Activated CD8-positive, alpha-beta memory T cell treated with anti-CD3 and anti-CD28 coated beads for 4 hours (primary cell): ENCODE measurements at places on chromosomes 11 and 22.
A peak's percentile ranks its signal among the peaks of the same experiment; 100 is the strongest.

GRCh38 chr22:46546466-46547178 is 9.2 kb upstream of the CELSR1 start:
- no peak for DNase-seq

DNA sequence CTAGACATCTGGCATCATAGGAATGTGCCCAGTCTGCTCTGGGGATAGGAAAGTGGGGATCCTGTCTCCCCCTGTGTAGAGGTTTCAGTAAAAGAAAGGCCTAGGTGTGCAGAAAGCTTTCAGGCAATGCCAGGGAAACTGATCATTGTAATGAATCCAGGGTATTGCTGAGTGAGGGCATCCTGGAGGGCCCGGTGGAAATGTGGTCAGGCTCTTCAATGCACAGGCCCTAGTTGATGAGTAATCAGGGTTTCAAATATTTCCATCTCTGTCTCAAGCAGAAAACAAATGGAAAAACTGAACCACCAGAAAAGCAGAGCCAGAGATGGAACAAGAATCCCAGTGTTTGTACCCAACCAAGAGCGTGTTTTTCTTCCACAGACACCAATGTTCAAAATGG is 2.0 kb downstream of the CD3E start:
- no peak for DNase-seq

DNA sequence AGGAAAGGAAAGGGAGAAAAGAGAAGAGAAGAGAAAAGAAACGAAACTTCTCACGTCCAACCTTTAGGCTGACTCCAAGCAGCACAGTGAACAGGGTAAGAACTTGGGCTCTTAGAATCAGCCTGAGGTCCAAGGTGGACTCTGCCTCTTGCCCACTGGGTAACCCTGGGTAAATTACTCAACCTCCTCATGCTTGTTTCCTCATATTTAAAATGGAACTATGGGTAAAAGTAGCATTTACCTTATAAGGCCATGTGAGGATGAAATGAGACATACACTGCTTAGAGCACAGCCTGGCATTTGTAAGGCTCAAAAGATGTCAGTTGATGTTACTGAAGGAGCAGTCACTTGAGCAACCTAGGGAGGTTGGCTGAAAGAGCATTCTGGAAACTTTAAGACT is 107.9 kb downstream of the C11orf58 start:
- no peak for DNase-seq

- no peak for DNase-seq
Observed at GRCh38 chr11:121391914-121392313, 60.2 kb upstream of the SORL1 start.

DNA sequence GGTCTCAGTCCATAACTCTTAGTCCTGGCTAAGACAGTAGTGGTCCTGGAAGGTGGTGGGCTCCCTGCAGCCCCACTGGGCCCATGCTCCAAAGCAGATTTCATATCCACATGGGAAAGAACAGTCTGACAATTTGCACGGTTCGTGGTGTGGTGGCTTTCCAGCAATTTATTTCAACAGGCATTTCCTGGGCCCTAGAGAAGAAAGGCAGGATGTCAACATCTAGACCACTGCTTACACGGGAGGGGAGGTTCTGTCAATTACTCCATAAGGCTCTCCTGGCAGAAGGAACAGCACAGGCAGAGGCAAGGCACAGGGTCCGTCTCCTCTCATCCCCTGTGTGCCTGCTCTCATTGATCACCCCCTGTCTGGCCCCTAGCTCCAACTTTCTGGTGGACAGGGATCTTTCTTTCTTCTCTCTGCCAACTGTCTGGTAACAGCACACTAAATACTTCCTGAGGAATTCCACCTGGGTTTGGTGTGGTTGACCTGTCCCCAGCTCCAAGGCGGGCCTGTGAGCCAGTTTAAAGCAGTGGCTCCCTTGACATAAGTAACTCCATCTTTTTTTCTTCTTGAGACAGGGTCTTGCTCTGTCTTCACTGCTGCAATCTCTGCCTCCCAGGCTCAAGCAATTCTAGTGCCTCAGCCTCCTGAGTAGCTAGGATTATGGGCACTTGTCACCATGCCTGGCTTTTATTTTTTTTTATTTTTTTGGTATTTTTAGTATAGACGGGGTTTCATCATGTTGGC is 5.1 kb upstream of the A4GALT start:
- DNase-seq: no peak

- DNase-seq: no peak
Observed at GRCh38 chr22:44023404-44024287, 456 bp upstream of the PARVB start.

DNA sequence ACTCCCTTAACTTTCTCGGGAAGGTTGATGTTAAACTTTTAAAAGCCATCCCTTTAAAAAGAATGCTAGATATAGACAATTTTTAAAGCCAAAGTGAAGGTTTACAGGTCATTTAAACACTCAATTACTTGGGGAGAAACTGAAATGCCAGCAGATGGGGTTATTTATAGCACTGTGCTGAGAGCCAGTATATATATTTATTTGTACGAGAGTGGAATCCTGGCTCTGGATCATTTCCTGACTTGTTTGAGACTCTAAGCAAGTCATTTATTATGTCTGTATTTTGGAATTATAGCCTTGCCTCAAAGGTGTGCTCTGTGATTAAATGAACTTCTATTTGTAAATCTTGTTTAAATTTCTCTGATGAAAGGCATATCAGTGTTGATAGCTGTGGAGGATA is 6.8 kb upstream of the ZBED5 start:
- no peak for DNase-seq

GRCh38 chr22:35812600-35812999 is 94.9 kb downstream of the APOL5 start:
- no peak for DNase-seq

DNA sequence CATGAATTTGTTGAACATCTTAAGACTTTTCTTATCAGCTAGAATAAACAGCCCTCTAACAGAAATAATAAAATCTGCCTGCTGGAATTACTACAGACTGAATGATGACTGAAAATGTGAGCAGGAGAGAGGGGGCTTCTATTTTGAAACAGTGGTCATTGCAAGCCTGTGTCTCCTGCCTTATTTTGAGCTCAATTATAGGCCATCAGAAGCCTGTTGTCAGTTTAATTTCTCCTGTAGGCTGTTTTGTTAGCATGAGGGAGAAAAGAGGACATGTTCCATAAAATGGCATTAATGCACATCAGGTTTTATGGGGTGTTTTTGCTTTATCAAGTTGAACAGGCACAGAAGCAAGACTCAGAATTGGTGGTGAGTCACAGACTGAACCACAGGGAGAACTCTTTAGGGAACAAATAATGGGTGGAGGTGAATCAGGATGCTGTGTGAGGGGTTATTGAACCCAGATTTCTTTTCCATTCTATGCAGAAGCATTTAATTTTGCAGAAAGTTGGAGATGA is 129.1 kb downstream of the PARVA start:
- DNase-seq: no peak

DNA sequence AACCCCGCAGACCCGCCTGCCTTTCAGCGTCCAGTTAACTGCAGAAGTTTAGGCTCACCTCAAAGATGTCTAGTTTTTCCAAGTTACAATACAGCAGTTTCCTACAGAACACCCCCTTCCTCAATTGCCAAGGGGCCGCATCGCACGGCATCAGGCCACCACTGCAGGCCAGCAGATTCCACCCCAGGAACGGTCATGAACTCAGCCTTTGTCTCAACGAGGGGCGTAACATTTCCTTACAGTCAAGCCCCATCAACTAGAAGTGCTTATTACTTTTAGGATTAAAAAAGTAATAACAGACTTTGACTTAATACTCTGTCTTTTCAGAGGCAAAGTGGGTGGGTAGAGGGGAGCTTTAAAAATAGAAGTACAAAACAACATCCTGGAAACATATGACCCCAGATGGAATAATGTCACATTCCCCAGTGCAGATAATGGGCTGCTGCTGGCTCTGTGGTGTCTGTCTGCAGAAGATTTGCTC is 36.3 kb downstream of the PPP2R1B start:
- no peak for DNase-seq

- DNase-seq: no peak
Observed at GRCh38 chr11:37078521-37078920, 480.5 kb upstream of the RAG2 start.

GRCh38 chr11:116046127-116046526 is 541.9 kb upstream of the CADM1 start:
- DNase-seq: no peak

GRCh38 chr11:122439866-122440810 is 215.4 kb upstream of the UBASH3B start:
- no peak for DNase-seq

- no peak for DNase-seq
Observed at GRCh38 chr11:75244052-75244814, 3.7 kb downstream of the TPBGL start.

DNA sequence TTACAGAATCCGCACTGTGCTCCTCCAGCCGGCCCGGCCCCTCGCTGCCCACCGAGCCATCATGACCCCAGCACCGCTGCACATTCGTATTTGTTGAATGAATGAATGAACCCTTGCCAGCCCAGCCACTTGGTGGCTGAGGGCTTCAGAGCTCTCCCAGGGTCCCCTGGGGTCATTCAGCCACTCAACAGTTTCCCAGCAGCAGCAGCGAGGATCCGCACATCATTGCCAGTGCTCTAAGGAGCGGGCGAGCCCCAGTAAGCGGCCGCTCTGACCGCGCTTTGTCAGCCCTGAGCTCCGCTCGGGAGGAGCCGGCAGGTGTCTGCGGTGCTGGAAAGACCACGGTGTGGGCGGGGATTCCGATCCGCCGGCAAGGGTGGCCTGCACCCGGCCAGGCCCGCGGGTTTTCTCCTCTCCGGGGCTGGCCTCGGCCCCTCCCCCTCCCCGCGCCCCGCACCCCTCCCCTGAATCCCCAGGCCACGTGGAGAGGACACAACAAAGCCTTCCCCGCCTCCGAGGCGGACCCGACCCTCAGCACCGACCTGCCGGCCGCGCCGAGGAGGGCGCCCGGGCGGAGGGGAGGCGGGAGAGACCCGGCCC is 563 bp downstream of the BID start:
- peak; percentile 47 for DNase-seq

- DNase-seq: no peak
Observed at GRCh38 chr22:37343348-37343747, 61.0 kb downstream of the CYTH4 start.

- no peak for DNase-seq
Observed at GRCh38 chr11:95147364-95147905, 57.8 kb downstream of the ENDOD1 start.

GRCh38 chr22:39905687-39906086 is 4.8 kb downstream of the GRAP2 start:
- no peak for DNase-seq

GRCh38 chr11:68545796-68546195 is 85.2 kb downstream of the PPP6R3 start:
- no peak for DNase-seq

DNA sequence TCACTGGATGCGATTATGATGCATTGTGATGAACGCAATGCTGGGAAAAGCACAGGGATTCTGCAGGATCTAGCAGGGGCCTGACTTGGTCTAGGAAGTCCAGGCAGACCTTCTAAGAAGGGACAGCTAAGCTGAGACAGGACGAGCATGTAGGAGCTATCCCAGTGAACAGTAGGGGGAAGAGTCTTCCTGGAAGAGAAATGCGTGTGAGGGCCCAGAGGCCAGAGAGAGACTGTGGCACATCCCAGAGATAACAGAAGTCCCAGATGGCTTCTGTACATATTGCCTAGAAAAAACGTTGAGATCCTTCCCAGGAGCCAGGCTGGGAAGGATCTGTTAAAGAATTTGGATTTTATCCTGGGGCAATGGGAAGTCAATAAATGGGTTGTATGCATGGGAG is 24.6 kb downstream of the RCN1 start:
- DNase-seq: no peak

DNA sequence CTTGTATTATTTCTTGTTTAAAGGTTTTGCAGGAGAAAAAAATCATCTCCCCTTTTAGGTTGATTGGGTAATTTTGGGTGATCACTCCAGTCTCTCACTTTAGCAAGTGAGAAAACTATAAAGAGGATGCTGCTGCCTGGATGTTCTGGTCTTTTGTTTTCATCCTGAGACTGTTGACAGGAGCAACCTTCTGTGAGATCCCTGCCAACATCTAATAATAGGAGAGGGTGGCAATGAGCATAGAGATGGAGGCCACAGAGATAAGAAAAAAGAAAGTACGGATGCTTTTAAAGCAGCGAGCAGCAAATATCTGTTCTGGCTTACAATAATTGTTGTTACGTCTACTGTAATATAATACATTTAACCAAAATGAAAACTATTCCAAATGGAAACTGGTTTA is 293.6 kb upstream of the MTNR1B start:
- no peak for DNase-seq

DNA sequence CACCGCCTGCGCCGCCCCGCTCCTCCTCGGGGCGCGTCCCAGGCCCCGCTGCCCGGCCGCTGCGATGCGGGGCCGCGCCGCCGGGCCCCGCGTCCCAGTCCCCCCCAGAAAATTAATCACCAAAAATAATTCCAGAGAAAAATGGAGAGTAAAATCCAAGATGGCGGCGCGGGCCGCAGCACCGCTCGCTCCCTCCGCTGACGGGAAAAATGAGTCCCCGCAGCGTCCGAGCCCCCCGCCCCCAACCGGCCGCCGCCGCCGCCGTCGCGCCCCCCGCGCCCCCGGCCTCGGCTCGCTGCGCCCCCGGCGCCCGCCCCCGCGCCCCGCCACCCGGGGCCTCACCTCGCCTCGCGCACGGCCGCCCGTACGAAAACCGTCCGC is at the start of gene KMT5B:
Gene KMT5B, minus strand, starts transcription at position 162 of the 381 bp plus-strand sequence. CDS start 23,220 bp downstream, outside the sequence.
- DNase-seq: no peak

DNA sequence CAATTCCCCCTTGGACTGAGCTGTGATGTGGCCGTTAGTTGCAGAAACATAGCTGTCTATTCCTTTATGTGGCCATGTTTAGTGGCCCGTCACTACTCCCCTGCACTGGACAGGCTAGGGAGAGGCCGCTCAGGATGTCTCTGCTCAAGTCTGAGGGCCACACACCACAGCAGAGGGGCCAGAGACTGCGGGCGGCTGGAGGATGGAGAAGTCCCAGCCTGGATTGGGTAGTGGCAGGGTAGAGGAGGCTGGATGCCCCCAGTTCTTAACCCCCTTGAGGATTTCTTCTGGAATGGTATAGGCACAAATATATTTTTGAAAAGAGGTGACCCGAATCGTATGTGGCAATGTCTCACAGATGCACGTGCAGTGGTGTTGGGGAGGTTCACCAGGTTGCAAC is 116.4 kb upstream of the B3GAT1 start:
- no peak for DNase-seq

DNA sequence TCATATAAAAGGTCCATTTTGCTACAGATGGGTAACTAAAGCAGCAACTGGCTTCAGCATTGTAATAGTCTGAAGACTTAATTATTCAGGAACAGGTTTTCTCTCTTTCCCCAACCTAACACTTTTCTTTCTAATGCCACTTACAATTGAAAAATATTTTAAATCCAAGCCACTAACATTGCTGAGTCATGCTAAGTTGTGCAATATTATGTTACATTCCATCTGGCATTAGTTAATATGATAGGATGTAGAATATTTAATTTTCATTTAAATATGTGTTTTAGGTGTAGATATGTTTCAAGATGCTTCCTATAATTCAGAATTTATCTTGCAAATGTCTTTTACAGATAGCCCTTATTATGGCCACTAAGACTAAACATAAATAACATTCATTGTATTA is 98.6 kb downstream of the KIF18A start:
- DNase-seq: no peak

- no peak for DNase-seq
Observed at GRCh38 chr22:28759861-28760560, 12.5 kb upstream of the CCDC117 start.

GRCh38 chr11:94910779-94911178 is 62.6 kb downstream of the CWC15 start:
- no peak for DNase-seq
